Activated naive CD8-positive, alpha-beta T cell treated with anti-CD3 and anti-CD28 coated beads, Interleukin-2, amount 10 ng/mL, durations not matched to agents 7 days and 5 days (primary cell): ENCODE measurements at places on chromosomes 1 and 21. TPM values are rescaled to one million over a fixed set of nuclear protein-coding genes. Genes with fewer than 3 reads are reported as not detected.

DNA sequence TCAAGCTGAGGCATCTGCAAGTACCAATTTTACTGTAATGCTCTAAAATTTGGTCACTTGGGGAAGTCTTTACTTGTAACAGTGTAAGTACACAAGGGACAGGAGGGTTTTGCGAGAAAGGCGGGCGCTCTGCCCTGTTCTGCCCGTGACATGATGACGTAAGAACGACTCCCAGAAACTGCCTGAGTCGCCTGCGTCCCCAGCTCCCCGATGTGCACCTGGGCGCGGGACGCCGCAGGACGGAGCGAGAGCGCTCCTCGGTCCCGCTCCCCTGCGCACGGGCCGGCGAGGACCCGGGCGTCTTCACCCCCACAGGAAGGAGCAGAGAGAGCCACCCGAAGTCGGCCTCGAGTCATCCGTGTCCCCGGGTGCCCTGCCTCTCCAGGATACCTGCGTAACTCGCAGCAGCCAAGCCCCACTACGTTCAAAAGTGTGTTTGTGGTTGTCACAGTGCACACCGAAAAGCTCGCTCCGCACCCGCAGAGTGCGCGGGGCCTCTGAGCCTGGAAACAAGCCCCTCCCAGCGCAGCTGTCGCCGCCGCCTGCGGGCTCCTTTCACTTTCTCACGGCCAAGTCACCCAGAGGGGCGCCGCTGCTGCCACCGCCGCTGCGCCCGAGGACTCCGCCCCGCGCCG, 3.3 kb upstream of the ZBTB18 start:
- peak; percentile 90 for DNase-seq

- no peak for DNase-seq
Measured at GRCh38 chr1:61170328-61171238, 88.2 kb downstream of the NFIA start.

- DNase-seq: no peak
Measured at GRCh38 chr1:95340061-95340460, 106.1 kb downstream of the RWDD3 start.

GRCh38 chr1:165435801-165436200, 9.1 kb downstream of the RXRG start:
- no peak for DNase-seq

DNA sequence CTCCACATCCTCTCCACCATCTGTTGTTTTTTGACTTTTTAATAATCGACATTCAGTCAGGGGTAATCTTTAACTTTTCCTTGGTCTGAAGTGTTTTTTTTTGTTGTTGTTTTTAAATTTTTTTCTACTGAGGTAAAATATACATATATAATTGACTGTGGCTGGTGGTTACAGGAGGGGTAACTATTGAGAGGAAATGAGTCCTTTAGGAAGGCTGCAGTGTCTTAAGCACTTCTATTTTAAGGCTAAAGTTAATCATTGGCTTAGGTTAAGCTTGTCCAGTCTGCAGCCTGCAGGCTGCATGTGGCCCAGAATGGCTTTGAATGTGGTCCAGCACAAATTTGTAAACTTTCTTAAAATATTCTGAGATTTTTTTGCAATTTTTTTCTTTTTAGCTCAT, 172.5 kb downstream of the CTH start:
- DNase-seq: no peak

- no peak for DNase-seq
Measured at GRCh38 chr1:80989455-80989854, 811.3 kb upstream of the ADGRL2 start.

DNA sequence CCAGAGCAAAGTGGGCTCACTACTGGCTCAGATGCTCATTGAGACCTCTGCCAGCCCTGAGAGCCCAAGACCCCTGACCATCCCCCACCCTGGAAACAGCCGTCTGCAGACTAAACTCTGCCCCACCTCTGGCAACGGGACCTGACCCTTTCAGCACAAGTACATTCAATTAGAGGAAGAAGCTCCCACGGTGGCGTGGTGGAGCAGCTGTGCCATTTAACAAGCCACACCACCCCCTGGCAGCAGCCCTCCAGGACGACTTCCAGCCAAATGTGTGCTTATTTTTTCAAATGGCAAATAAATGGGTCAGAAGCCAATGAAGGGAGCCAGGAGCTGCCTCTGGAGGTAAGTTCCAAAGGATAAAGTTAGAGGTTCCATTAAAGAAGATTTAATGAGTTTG, 226.7 kb downstream of the NPHP4 start:
- DNase-seq: no peak

DNA sequence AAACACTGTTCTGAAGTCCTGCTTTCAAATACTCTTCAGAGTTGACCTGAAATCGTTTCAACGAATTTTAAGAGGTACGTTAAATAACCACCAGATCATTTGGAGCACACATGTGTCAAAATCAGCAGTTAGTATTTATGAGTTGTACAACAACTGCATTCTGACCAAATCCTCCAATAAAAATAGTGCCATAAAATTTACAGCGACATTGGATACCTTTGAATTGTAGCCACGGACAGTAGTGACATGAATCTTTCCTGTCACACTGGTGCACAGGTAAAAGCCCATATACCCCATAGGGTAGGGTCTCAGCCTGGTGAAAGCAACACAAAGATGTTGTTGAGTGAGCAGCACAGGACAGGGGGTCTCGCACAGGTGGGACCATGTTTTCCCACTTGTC, 121.5 kb downstream of the CLIC6 start:
- DNase-seq: no peak

Gene WNT9A
- total RNA-seq: 0.08 TPM

Gene GUCA2B
- total RNA-seq: not detected
